Motor neuron (in vitro differentiated cells): ENCODE measurements at places on chromosomes 7 and 10. TPM values are rescaled to one million over a fixed set of nuclear protein-coding genes. Genes with fewer than 3 reads are reported as not detected.

COL1A2 gene
- total RNA-seq, result 408 and 439 TPM in 2 replicates

GRID2IP gene
- total RNA-seq, result 0.10 TPM in 1 of 2 replicates, not detected in the other

HOXA4 gene
- total RNA-seq, result 14.5 and 18.9 TPM in 2 replicates

GRCh38 chr10:1410469-1411395 lies 326.6 kb downstream of the ADARB2 start:
- ATAC-seq, result no peak

DNA sequence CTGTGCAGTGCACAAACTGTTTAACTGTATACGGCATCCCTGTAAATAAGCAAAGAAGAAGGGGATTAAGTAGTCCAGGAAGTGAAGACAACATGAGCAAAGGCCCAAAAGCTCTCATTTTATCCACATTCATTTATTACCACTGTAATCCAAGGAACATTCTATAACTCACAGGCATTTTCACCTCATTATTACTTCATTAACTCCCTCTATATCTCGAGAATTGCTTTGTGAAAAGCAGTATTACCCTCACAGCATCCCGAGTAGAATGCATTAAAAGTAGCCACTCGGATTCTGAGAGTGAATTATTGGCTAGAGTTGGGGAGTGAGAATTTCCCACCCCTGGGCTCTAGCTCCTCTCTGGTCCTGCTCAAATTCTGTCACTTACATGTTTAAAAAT lies 51.0 kb upstream of the CHCHD3 start:
- no peak for ATAC-seq

GRCh38 chr7:7786595-7786994 lies 68.2 kb upstream of the RPA3 start:
- no peak for ATAC-seq

DNA sequence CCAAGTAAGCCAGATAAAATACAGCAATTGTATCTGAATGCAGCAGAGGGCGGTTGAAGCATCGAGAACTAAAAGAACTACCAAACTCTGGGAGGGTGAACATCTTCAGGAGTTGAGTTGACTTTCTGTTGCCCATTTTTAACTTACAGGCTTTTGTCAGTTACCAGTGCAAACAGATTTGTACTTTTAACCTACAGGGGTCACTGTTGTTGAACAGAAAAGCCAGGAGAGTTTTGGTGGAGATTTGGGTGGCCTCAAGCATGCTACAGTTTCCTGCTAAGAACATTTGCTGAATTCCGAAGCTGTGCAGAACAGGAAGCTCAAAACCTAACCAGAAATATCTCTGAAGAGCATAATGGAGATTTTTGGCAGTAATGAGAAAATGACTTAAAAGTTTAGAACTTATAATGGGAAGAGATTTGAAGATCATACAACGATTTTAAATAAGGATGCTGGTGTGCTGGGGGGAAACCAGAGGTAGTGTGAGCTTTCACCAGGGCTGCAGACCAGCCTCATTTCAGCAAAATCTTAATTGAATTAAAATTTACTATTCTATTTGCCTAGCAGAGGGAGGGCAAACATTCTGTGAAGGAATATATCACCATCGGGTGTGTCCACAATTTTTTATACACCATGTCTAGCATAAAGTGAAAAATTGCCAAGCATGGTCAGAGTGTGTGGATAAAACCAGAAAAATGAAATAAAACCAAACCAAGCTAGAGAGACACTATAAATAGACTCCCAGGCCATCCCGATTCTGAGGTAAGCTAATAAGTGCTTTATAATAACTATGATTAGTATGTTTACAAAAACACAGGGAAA lies 208.6 kb upstream of the CCDC6 start:
- ATAC-seq, result peak; percentile 62
